ENCODE measurements at places on chromosomes 13 and 19.
A peak's percentile ranks its signal among the peaks of the same experiment; 100 is the strongest.

DNA sequence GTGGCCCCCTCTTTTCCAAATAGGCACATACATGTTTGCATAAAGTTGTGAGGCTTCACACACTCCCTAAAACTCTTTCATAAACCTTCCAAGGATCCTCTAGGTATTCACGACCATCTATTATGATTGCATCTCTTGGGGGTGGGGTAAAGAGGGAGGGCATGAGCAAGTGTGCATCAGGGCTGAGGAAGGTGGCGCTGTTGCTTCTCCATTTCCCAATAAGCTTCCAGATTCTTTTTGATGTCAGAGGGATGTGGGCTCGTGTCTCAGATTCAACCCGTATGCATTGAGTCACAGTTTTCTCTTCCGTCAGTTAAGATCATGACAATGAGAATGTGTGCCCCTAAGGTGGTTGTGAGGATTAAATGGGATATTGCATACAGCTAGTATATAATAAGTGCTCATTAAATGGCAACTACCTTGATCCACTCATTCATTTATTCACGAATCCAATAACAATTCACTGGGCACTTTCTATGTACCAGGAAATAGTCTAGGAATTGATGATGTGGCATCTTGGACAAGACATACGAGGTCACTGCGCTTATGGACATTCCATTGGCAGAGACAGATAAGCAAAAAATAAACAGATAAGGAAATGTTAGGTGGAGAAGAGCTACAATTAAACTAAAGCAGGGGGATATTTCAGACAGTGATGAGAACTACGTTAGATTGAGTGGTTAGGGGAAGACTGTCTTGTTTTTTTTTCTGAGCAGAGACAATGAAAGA, 10.3 kb downstream of the CYP2B6 start:
- DNase-seq = no peak

GRCh38 chr13:79987761-79988160, 353.2 kb downstream of the SPRY2 start:
- DNase-seq = no peak

- no peak for DNase-seq
Measured at GRCh38 chr19:3007975-3008374, 21.1 kb downstream of the TLE2 start.

DNA sequence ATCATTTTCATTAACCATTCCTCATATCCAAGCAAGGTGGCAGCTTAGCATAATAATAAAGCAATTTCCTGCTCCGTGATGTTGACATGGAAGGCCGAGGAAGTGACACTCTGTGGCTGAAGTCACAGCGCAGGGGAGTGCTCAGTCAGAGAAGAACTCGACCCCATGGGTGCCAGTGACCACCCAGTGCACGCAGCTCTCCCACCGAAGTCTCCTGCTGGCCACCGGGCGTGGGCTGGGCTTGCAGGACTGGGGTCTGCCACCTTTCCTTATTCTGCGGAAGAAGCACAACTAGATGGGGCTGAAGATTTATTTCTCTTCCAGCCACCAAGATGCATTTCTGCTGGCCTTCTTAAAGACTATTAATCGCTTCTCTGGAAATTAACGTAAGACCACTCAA, 132.1 kb upstream of the SPACA7 start:
- no peak for DNase-seq

DNA sequence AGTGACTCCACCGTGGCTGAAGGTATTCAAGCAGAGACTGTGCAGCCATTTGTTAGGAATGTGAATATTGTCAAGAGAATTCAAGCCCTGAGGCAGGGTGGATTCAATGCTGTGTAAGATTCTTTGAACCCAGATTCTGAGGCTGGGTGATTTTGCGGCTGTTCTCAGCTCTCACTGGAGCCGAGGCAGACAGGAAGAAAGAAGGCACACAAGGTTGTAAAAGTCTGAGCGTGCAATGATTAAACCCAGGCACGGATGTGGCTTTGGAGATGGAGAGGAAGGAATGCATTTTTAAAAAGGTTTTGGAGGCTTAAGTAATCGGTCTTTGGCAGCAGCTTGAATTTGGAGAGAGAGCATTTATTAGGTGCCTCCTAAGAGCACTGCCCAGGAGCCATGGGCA, 187.9 kb downstream of the KATNAL1 start:
- peak; percentile 6 for DNase-seq

DNA sequence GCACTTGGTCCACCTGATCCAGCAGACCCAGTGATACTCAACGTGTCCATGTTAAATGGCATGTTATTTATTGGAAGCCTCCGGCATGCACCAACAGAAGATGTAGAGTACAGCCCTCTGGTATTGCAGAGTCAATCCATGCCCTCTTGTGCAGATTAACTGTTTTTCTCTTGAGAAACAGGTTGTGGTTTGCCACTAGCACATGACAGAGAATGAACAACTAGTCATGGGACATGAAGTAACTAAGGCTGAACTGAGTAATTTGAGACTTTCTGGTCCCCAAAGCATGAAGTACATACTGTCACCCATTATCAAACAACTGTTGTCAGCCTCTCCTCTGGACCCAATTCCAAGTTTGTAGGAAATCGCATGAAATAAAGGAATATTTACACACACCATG, 3.2 kb downstream of the ZNF562 start:
- no peak for DNase-seq

DNA sequence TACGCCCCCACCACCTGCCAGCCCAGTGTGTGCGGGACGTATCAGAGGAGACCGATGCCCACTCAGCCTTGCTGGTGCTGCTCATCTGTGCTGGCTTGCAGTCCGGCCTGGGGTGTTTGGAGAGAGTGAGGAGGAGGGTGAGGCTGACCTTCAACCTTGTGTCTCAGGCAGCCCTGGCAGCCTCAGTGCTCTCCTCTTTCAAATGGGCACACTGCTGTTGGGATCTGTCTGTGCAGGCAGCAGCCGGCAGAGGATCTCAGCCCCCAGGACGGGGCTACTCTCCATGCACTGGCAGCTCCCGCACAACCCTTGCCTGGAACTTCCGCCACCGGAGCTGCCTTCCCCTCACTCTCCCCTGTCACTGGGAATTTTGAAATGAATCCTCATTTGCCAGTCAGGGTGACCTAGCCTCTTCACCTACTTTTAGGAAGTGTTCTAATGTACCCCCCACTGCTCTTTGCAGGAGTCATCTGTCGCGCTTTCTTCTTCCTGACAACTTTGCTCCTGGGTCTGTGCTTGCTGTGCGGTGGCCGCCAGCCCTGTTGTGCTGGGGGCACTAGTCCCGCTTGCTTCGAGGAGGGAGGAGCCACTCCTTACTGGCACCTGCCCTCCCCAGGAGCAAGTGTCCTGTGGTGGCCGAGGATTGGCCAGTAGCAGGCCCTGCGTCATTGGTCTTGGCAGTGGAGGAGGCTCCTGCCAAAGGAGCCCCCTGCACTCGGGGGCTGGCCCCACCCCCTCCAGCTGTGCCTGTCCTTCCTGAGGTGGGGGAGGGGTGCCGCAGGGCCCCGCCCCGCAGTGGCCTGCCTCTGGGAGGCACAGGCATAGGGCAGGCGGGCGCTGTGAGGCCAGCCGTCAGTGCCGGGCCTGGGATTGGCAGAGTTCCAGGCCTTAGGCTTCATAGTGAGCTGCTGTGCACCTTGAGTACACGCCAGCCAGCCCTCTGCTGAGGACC, 53.4 kb downstream of the TSSK6 start:
- DNase-seq = peak; percentile 12

- DNase-seq = no peak
Measured at GRCh38 chr19:4015705-4016402, 8.3 kb downstream of the PIAS4 start.

DNA sequence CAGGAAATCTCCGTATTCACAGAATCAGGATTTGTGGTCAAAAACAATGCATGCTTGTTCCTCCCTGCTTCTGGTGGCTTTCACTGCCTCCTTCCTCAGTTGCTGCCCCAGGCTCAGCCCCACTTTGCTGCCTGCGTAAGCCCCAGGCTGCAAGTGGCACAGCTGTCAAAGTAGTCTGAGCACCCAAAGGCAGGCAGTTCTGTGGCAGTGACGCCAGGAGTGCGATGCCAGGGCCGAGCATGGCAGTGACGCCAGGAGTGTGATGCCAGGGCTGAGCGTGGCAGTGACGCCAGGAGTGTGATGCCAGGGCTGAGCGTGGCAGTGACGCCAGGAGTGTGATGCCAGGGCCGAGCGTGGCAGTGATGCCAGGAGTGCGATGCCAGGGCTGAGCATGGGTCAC, 77.3 kb upstream of the GPR183 start:
- no peak for DNase-seq

GRCh38 chr19:3537101-3537437, 1.9 kb upstream of the TEKTIP1 start:
- no peak for DNase-seq

DNA sequence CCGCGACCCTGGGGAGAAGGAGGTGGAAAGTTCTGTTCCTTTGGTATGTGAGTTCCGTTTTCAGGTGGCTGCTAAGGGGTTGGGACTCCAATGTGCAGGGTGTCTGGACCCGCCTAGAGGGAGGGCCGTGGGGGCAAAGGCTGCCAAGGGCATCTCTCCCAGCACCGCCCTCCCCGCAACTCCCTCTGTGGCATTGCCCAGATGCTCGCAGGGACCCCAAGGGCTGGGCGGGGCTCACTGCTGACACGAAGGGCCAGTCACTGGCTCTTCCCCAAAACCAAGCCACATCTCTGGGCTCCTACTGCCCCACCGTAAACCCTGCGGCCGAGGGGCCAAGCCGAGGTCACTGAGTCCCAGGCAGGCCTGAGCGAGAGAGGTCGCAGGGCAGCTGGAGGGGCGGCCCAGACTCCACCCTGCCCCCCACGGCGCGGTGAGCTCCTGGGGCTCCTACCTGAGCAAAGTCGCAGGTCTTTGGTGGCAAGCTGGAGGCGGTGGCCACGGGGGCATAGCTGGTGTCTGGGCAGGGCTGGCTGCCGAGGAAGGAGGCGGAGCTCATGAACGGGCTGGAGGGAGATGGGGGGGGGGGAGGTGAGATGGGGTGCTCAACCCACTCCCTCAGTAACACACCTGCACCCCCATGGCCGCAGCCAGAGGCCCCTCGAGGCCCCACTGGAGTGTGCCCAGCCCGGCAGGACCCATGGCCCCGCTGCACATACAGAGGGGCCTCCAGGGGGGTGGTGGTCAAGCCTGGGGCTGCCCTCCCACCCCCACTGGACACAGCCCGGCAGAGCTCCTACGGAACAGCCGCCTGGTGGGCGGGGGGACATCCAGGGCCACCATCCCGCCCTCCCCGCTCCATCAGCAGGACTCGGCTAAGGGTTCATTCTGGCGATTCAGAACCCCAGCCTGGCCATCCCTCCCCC, 26.9 kb downstream of the SBNO2 start:
- no peak for DNase-seq

- DNase-seq = peak; percentile 19
Measured at GRCh38 chr19:34644991-34645461, 31.9 kb downstream of the SCGB2B2 start.

DNA sequence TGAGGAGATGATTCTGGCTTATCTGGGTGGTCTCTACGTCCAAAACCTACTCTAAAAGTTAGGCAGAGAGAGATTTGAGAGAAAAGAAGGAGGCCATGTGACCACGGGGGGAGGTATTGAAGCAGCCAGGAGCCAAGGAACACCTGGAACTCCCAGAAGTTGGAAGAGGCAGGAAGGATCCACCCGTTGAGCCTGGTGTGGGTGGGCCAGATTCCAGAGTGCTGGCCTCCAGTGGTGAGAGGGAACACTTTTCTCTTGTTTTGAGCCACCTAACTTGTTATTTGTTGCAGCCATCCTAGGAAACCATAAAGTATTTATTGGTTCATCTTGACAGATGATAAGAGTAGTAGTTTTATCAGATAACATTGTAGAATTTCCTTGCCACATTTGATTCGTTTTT, 396.9 kb downstream of the MYO16 start:
- no peak for DNase-seq

GRCh38 chr13:79988573-79988972, 352.4 kb downstream of the SPRY2 start:
- DNase-seq = no peak

GRCh38 chr13:97001636-97002035, 7.4 kb upstream of the OXGR1 start:
- no peak for DNase-seq

GRCh38 chr13:75960538-75960994, 324.4 kb downstream of the LMO7 start:
- DNase-seq = no peak

DNA sequence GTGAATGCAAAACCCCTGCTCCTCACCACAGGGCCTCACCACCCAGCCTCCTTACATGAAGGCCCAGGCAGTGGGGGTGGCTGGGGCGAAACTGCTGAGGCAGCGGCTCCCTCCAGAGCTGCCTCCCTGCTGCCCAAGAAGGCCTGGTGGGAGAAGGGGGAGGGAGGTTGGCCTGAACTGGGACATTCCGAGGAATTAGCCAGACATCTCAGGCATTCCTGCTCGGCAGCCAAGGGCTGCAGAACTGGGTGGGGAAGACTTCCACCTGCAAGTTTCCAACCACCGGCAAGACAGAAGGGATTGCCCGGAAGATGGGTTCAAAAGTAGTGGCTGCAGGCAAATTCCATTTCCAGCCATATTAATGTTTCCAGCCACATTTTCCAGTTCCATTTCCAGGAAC, 2.3 kb upstream of the PSPN start:
- no peak for DNase-seq

- DNase-seq = no peak
Measured at GRCh38 chr19:45472563-45473366, 5.0 kb downstream of the FOSB start.
